ENCODE measurements at places on chromosomes 13 and 19. TPM values are rescaled to one million over a fixed set of nuclear protein-coding genes. Genes with fewer than 3 reads are reported as not detected.

- no peak for DNase-seq
- H3K4me3 ChIP-seq = no peak overlapping the region
- no peaks in the 10 kb centered on the region for H3K4me1 ChIP-seq
- no peaks in the 10 kb centered on the region for H3K27me3 ChIP-seq
- no peak overlapping the region for H3K27ac ChIP-seq
Measured at GRCh38 chr19:35272122-35272719, 3.5 kb downstream of the USF2 start.

DNA sequence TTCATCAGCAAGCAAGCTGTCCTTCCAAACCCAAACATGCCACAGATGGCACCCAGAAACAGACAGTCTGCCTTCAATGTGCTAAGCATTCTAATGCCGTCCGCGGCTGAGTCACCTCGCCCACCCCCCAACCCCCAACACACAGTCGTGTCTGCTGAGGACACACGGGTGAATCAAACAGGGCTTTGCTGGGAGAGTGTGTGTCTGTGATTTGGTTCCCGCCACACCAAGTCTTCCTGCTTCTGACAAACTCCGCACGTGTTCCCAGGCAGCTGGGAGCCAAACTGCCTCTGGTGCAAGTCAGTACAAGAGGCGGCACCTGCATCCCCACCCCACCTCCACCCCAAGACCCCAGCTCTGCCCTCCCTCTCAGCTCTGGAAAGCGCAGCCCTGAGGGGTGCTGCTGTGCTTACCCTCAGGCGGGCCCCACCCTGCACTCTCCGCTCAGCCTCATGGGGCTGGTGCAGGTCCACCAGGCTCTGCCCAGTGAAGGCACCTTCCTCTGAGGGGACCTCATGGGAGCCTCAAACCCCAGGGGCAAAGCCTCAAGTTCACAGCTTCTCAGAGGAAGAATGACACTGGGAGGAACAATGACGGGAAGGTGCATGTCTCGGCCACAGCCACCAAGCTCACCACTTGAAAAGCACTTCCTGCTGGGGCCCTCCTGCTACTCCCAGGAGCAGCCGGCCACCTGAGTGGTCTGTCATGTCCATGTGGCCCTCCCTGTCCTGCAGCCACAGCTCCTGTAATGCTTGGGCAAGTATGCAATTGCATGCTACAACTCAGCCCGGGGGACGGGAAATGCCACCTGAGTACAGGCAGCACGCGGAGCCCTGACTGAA lies 15.0 kb upstream of the SLC35E1 start:
- no peak for DNase-seq
- no peak overlapping the region for H3K4me3 ChIP-seq
- H3K36me3 ChIP-seq = no peaks in the 10 kb centered on the region
- H3K27me3 ChIP-seq = no peaks in the 10 kb centered on the region
- no peak overlapping the region for H3K27ac ChIP-seq

- H3K27ac ChIP-seq = no peak overlapping the region
- no peak for DNase-seq
- no peaks in the 10 kb centered on the region for H3K36me3 ChIP-seq
- H3K27me3 ChIP-seq = no peaks in the 10 kb centered on the region
Measured at GRCh38 chr13:113423520-113424163, 29.6 kb downstream of the ADPRHL1 start.

GRCh38 chr13:75460644-75461043 lies 21.3 kb downstream of the TBC1D4 start:
- H3K4me1 ChIP-seq = no peaks in the 10 kb centered on the region
- no peak overlapping the region for H3K4me3 ChIP-seq
- no peak for DNase-seq
- H3K27me3 ChIP-seq = no peaks in the 10 kb centered on the region
- H3K27ac ChIP-seq = no peak overlapping the region

ERFL gene
- total RNA-seq = 0.65 TPM

NLRP4 gene
- not detected for total RNA-seq

GRCh38 chr19:27775395-27775794 lies 1437.6 kb downstream of the UQCRFS1 start:
- no peak overlapping the region for H3K27ac ChIP-seq
- H3K4me1 ChIP-seq = no peaks in the 10 kb centered on the region
- no peaks in the 10 kb centered on the region for H3K27me3 ChIP-seq
- no peak overlapping the region for H3K4me3 ChIP-seq
- no peak for DNase-seq

PALM gene
- 13.9 TPM for total RNA-seq

All from neural progenitor cell (in vitro differentiated cells).